ENCODE measurements at places on chromosomes 7 and 10. TPM values are rescaled to one million over a fixed set of nuclear protein-coding genes. Genes with fewer than 3 reads are reported as not detected.

Gene C10orf143
- 7.9 TPM for polyA plus RNA-seq

Gene ICA1
- 2.6 TPM for polyA plus RNA-seq

Gene TFAM
- 131 TPM for polyA plus RNA-seq

- H3K27me3 ChIP-seq: no peaks in the 10 kb centered on the region
- H3K4me3 ChIP-seq: no peak overlapping the region
Observed at GRCh38 chr10:82278401-82279182, 403.6 kb downstream of the NRG3 start.

DNA sequence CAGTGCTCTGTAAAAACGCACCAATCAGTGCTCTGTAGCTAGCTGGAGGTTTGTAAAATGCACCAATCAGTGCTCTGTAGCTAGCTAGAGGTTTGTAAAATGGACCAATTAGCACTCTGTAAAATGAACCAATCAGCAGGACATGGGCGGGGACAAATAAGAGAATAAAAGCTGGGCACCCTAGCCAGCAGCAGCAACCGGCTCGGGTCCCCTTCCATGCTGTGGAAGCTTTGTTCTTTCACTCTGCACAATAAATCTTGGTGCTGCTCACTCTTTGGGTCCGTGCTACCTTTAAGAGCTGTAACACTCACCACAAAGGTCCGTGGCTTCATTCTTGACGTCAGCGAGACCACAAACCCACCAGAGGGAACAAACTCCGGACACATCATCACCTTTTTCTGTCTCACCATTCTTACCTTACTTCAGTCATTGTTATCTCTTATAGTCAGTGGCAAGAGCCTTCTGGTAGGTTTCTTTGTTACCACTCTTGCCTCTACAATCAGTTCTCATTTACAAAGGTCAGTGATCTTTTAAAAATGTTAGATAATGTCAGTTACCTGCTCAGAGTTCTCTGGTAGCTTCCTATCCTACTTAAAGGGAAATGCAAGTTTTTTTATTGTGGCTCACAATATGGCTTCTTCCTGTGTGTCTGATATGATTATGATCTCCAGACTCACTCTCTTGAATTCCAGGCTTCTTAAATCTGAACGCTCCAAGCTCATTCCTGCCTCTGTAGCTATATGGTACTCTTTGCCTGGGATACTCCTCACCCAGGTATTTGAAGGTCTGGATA is 4.5 kb downstream of the STAM start:
- no peak for DNase-seq
- H3K4me3 ChIP-seq: peak overlapping the region; percentile 12
- H3K4me1 ChIP-seq: peaks cover 5% of the 10 kb centered on the region
- H3K36me3 ChIP-seq: 0 out of 2 replicates have a peak, but pooled peaks cover 4% of the 10 kb centered on the region
- H3K27ac ChIP-seq: 0 out of 2 replicates have a peak overlapping the region, but pooled peaks have one; percentile 28

DNA sequence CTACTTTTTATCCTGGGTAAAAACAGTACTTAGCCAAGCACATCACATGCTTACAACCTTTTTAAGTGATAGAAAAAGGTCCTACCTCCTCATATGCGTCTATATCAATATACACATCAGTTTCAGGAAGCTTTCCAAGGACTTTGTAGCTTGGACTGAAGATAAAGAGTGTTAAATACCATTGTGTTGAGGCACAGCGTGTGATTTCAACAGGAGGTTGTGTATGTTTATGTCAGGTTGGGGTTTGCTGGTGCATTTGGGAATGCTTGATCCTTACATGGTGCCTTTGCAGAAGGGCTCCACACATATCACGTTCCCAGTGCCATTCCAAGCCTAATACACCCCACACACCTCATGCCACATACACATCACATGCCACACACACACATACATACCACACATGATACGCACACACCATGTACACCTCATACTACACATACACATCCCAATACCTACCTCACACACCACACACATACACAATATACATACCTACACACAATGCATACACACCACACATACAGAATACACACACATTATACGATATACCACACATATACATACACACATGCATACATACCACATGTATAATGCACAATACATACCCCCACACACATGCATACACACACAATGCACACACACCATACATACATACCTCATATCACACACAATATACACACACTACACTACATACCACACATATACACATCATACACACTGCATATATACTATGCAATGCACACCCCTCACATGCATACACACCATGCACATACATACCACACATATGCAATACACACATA is 33.1 kb downstream of the PSMC2 start:
- DNase-seq: no peak
- H3K27ac ChIP-seq: no peak overlapping the region
- H3K36me3 ChIP-seq: no peaks in the 10 kb centered on the region
- no peak overlapping the region for H3K4me3 ChIP-seq

- H3K4me3 ChIP-seq: no peak overlapping the region
- DNase-seq: no peak
- no peaks in the 10 kb centered on the region for H3K4me1 ChIP-seq
- peaks cover 4% of the 10 kb centered on the region for H3K27me3 ChIP-seq
- H3K36me3 ChIP-seq: no peaks in the 10 kb centered on the region
Observed at GRCh38 chr7:130276796-130277762, 10.4 kb downstream of the CPA2 start.

- no peak overlapping the region for H3K27ac ChIP-seq
- H3K36me3 ChIP-seq: no peaks in the 10 kb centered on the region
- DNase-seq: no peak
- H3K27me3 ChIP-seq: no peaks in the 10 kb centered on the region
- no peaks in the 10 kb centered on the region for H3K4me1 ChIP-seq
- H3K4me3 ChIP-seq: no peak overlapping the region
Observed at GRCh38 chr7:21142081-21142480, 285.8 kb upstream of the SP4 start.

GRCh38 chr7:44158096-44158872 is 17.2 kb upstream of the MYL7 start:
- H3K4me3 ChIP-seq: no peak overlapping the region
- no peaks in the 10 kb centered on the region for H3K4me1 ChIP-seq
- H3K27ac ChIP-seq: no peak overlapping the region
- no peak for DNase-seq
- H3K27me3 ChIP-seq: no peaks in the 10 kb centered on the region
- H3K36me3 ChIP-seq: no peaks in the 10 kb centered on the region

DNA sequence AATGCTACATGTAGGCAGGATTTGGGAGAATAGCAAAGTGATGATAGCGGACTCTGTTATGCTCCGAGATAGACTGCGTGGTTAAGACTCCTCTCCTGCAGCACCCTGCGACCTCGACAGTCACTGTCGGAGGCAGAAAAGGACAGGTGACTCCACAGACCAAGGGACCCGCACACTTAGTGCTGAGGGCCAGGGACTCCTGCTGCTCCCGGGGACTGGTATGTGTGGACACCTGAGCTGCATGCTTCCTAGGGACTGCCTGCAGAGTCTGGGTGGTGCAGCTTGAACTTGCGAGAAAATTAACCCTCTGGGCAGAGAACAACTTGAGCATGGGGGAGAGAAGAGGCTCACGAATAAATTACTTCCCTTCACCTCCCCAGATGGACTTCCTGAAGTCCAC is 407.1 kb upstream of the PFKP start:
- no peaks in the 10 kb centered on the region for H3K36me3 ChIP-seq
- H3K4me3 ChIP-seq: no peak overlapping the region
- no peak overlapping the region for H3K27ac ChIP-seq
- H3K27me3 ChIP-seq: no peaks in the 10 kb centered on the region

DNA sequence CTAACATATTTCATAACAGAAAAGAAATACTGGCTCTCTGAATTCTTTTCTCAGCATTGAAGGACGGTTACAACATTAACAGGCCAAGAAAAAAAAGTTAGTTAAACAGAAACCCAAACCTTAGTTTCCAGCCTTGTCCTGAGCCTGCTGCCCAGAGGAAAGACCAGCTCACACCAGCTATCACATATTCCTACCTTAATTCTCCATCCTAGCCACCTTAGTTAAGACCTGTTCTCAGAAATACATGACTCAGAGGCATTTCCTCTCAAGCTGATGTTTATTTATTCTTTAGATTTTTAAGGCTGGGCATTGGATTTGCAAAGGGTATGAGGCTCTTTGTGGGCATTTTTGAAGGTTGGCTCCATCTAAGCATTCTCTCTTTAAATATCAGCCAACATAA is 34.3 kb upstream of the ADAM12 start:
- no peak for DNase-seq
- no peaks in the 10 kb centered on the region for H3K27me3 ChIP-seq
- no peaks in the 10 kb centered on the region for H3K4me1 ChIP-seq
- H3K27ac ChIP-seq: no peak overlapping the region
- no peaks in the 10 kb centered on the region for H3K36me3 ChIP-seq
- no peak overlapping the region for H3K4me3 ChIP-seq

- H3K36me3 ChIP-seq: no peaks in the 10 kb centered on the region
- DNase-seq: no peak
- peaks cover 1% of the 10 kb centered on the region for H3K27me3 ChIP-seq
- no peak overlapping the region for H3K4me3 ChIP-seq
Observed at GRCh38 chr7:132386201-132386681, 190.0 kb downstream of the PLXNA4 start.

DNA sequence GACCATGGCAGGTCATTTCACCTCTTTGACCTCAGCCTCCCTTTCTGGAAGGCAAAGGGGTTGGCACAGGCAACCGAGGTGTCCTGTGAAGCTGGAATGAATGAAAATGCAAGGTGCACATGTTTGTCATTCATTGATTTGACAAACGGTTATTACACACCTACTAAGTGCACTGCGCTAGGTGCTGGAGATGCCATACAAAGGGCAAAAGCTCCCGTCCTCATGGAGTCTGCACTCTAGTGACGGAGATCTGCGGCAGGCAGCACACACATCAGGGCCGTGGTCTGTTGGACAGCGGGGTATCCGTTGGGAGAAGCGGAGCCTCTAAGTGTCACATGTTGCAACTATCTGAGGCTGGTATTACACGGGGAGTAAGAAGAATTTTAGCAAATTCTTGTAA is 44.2 kb downstream of the PRF1 start:
- no peak overlapping the region for H3K4me3 ChIP-seq
- DNase-seq: no peak
- H3K36me3 ChIP-seq: no peaks in the 10 kb centered on the region
- no peak overlapping the region for H3K27ac ChIP-seq

- H3K36me3 ChIP-seq: no peaks in the 10 kb centered on the region
- DNase-seq: no peak
- no peak overlapping the region for H3K27ac ChIP-seq
- H3K4me1 ChIP-seq: no peaks in the 10 kb centered on the region
- no peaks in the 10 kb centered on the region for H3K27me3 ChIP-seq
- no peak overlapping the region for H3K4me3 ChIP-seq
Observed at GRCh38 chr10:34247560-34247959, 567.5 kb downstream of the PARD3 start.

DNA sequence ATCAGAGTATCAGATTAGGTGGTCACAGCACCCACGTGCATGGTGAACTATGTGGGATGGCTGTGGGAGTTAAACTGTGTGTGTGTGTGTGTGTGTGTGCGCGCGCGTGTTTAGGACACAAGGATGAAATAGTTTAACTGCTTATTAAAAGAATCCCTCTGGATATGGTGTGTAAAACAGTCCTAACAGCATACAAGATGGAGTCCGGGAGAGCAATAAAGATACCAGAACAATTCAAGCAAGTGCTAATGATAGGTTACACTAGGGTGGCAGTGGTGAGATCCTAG is 202.2 kb downstream of the IPMK start:
- no peaks in the 10 kb centered on the region for H3K4me1 ChIP-seq
- DNase-seq: no peak
- no peak overlapping the region for H3K4me3 ChIP-seq
- H3K27me3 ChIP-seq: no peaks in the 10 kb centered on the region
- no peak overlapping the region for H3K27ac ChIP-seq

DNA sequence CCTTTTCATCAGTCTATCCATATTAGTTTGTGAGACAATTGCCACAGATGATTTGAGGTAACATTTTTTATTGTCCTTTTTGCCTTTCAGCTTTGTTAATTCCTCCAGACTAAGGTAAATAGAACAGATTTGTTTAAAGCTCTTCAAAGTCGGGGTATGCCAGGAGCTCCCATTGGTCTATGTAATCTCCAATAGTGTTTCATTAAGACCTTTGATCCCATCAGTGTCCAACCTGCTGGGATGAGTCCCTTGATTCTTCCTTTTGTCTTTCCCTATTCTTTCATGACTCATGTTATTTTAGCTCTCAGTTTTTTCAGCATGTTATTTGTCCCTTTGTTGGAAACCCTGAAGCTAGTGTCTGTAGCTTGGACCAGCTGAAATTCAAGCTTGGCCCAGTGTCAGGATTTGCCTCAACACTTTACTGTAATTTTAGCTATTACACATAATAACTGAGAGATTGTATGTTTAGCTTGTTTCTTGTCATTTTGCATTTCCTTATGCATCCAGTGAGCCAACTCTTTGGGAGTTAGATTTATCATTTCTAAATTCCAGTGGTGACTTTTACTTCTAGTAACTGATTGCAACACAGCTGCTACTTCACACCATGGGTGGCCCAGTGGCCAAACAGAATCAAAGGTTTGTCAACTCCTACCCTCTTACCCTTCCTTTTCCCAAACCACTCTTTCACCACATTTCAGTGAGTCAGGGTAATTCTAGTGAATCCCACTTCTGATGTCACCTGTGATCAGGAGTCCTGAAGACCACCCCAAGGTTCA is 15.3 kb downstream of the AGBL3 start:
- H3K27me3 ChIP-seq: no peaks in the 10 kb centered on the region
- no peak for DNase-seq
- H3K36me3 ChIP-seq: peaks cover 7% of the 10 kb centered on the region
- H3K4me3 ChIP-seq: no peak overlapping the region
- peaks cover 8% of the 10 kb centered on the region for H3K4me1 ChIP-seq

GRCh38 chr10:102702742-102703141 is 11.5 kb downstream of the ARL3 start:
- DNase-seq: no peak
- no peak overlapping the region for H3K4me3 ChIP-seq
- peaks cover 6% of the 10 kb centered on the region for H3K4me1 ChIP-seq
- H3K27me3 ChIP-seq: no peaks in the 10 kb centered on the region
- peaks cover 4% of the 10 kb centered on the region for H3K36me3 ChIP-seq

DNA sequence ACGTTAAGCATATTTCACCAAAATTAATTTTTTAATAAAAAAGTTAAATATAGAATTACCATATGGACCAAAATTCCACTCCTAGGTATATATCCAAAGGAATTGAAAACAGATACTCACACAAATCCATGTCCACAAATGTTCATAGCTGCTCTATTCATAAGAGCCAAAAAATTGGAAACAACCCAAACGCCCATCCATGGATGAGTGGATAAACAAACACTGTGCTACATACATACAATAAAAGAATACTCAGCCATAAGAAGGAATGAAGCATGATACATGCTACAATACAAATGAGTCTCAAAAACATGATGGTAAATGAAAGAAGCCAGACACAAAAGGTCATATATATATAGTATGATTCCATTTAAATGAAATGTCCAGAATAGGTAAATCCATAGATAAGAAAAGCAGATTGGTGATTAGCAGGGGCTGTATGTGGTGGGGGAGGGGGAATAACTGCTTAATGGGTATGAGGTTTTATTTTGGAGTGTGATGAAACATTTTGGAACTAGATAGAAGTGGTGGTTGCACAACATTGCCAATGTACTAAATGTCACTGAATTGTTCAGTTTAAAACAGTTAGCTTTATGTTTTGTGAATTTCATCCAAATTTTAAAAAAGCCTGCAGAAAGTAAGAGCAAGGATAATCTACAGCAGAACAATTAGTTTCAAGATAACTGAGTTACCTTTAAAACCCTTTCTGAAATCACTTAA is 101.2 kb upstream of the EFCAB10 start:
- DNase-seq: no peak
- no peaks in the 10 kb centered on the region for H3K36me3 ChIP-seq
- H3K4me3 ChIP-seq: no peak overlapping the region
